Myocyte (in vitro differentiated cells): ENCODE measurements at places on chromosomes 12 and 14.
A peak's percentile ranks its signal among the peaks of the same experiment; 100 is the strongest.

DNA sequence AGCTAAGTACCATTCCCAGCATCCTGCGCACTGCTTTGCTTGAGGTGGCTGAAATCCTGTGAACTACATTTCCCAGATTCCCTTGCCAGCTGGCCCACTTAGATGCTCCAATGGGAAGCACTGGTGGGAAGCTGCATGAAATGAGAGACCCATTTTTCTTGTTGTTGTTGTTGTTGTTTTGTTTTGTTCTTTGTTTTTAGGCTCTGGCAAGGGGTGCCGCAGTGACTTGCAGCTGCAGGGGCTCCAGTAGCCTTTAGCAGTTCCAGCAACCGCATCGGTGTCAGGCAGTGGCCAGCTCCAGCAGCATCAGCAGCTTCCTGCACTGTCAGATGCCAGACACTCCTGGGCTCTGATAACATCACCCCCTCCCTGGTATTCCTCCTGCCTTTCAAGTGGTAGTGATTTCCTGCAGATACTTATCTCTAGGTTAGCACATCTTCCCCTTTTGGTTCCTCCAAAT is 8.8 kb upstream of the EGLN3 start:
- no peak for DNase-seq

GRCh38 chr12:34286934-34287333 is 264.6 kb downstream of the ALG10 start:
- no peak for DNase-seq

GRCh38 chr14:51977075-51977474 is 12.3 kb upstream of the RTRAF start:
- no peak for DNase-seq

- DNase-seq, result no peak
These were observed 37.9 kb downstream of the B4GALNT3 start for GRCh38 chr12:497501-498160.

DNA sequence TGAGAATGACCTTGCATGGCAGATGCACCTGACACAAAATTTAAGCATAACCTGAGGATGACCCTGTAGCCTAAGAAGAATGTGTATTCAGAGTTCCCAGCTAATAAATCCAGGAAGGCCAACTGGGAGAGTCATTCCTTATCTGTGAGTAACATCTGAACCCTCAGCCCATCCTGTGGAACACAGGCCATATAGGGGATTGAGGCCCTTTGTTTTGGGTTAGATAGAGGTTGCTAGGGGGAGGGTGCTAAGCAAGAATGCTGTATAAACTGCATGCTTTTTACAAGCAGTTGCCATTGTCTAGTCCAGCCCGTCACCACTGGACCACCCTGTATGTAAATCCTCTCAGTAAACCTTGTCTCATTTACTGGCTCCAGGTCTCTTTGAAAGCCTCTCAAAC is 77.0 kb downstream of the BICD1 start:
- DNase-seq, result no peak

DNA sequence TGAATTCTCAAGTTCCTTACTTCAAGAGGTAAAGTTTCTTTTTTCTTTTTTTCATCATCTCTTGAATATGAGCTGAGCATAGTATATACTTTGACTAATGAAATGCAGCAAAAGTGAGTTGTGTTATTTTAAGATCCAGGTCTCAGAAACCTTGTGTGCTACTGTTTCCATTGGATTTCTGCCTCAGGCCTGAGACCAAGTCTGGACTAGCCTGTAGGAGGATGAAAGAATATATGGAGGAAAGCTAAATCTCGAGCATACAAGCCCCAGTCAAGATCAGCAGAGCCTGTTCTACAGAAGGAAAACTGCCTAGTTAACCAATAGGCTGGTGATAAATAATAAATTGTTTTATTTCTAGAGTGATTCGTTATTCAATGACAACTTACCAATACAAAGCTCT is 652.5 kb downstream of the C12orf50 start:
- no peak for DNase-seq

DNA sequence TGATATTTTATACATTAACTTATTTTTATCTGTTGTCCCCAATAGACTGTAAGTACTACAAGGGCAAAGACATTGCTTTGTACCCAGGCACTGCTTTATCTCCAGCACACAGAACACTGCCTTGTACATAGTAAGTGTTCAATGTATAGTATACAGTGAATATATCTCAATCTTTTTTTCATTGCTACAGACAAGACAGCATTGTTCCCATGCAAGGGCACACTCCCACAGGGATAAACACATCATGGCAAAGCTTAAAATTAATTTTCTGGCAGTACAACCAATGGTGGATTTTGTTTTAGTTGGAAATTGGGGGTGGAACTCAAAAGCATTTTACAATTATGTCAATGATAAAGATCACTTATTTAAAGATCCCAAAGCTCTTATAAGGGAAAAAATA is 112.3 kb upstream of the EEA1 start:
- DNase-seq, result no peak

DNA sequence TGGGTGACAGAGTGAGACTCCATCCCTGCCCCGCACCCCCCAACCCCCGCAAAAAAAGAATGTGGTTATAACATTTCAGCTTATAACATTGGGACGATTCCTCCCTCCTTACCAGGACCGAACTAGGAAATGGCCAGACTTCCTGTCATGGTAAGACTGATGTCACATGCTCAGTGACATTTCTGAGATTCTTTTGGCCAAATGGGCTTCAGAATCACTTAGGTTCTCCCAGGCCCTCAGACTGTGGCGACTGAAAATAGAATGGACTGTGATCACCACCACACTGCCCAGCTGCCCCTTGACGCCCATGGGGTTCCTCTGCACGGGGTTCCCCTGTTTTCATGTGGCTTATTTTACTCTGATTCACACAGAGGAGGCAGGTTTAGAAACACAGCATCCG is 115.0 kb upstream of the EVL start:
- DNase-seq, result peak; percentile 81

- no peak for DNase-seq
These were observed 80.3 kb downstream of the SYNE2 start for GRCh38 chr14:63933110-63933509.

DNA sequence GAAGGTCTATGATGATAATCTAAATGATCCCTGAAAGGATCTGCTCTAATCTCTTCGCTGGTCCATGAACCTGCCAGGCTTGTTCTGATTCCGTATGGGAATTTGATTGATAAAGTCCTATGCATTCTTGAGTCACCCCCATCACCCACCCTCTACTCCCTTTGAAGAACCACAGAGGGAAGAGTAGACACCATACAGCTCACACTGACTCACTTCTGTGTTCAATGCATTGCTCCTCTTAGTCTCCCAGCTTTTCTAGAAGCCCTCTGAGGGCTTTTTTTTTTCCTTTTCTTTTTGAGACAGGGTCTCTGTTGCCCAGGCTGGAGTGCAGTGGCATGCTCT is 18.5 kb upstream of the GPRC5A start:
- no peak for DNase-seq

GRCh38 chr12:130070126-130070611 is 92.1 kb upstream of the FZD10 start:
- DNase-seq, result no peak

DNA sequence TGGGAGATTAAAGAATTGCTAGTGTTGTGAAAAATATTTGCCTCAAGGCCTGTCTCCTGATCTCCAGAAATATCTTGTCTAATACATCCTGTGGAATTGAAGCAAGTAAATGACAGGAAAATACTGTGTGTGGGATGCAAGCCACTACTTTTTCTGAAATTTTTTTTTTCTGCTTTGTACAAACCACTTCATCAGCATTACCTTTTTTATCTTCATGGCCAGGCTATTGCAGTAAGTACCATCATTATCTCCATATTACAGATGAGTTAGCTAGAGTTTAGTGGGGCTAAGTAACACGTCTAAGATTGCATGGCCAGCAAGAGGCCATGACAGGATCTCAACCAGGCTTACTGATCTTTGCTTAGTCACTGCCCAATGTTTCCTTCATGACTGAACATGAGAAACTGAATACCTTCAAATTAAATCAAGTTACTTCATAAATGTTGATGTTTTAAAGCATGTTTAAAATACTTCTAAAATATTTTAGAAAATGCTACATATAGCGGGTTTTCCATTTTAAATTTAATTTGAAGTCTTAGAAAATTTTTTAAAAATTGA is 273.7 kb downstream of the SLC6A15 start:
- DNase-seq, result no peak

- no peak for DNase-seq
These were observed 17.2 kb upstream of the NRXN3 start for GRCh38 chr14:78153064-78153341.

DNA sequence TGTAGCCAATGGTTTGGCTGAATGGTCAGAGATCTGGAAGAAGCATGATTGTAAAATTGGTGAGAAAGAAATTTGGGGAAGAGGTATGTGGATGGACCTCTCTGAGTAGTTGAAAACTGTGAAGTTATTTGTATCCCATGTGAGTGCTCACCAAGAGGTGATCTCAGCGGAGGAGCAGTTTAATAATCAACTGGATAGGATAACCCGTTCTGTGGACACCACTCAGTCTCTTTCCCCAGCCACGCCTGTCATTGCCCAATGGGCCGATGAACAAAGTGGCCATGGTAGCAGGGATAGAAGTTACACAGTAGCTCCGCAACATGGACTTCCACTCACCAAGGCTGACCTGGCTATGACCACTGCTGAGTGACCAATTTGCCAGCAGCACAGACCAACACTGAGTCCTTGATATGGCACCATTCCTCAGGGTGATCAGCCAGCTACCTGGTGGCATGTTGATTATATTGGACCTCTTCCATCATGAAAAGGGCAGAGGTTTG is 257.4 kb upstream of the ATXN7L3B start:
- no peak for DNase-seq

GRCh38 chr12:3036901-3037600 is 40.1 kb upstream of the TSPAN9 start:
- DNase-seq, result no peak

GRCh38 chr14:105742531-105742848 is 216.1 kb downstream of the TMEM121 start:
- DNase-seq, result no peak

DNA sequence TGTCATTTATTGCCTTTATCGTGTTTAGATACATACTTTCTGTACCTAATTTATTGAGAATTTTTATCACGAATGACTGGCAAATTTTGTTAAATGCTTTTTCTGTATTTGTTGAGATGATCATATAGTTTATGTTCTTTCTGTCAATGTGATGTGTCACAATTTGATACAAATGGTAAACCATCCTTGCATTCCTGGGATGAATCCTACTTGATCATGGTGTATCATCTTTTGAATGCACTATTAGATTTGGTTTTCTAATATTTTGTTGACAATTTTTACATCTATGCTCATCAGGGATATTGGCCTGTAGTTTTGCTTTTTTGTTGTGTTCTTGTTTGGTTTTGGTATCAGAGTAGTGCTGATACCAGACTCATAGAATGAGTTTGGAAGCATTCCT is 185.1 kb downstream of the NUBPL start:
- no peak for DNase-seq

DNA sequence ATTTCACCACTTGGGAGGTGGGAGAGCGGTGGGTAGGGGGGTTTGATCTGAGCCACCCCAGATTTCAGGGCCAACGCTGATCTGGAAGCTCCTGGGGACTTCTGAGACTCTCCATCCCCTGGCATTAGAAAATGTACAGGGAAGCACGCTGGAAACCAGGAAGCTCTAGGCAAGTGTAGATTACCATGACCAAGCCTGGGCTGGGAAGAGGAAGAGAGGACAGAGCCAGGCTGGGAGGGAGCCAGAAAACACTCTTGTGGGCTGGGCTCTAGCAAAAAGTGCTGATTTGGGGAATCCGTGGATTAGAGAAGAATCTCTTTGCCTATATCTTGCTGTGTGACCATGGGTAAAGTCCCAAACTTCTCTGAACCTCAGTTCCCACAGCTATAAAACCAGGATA is 236.7 kb downstream of the BCL11B start:
- DNase-seq, result no peak

DNA sequence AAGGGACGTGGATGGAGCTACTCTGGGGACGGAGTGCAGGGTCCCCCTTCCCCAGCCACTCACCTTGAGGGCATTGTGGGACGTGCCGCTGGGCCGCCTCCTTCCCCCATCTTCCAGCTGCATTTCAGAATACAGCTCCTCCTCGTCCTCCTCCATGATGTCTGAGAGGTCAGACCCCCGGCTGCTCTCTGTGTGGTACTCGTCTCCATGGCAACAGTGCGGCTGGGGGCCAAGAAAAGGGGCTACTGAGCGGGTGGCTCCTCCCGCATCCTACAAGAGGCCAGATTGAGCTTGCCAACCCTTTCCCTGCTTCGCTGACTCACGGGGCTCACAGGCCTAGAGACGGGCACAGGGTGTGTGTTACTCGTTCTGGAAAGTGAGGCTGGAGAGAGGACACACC is 90.4 kb downstream of the PIWIL1 start:
- no peak for DNase-seq

GRCh38 chr12:101781834-101782233 is 42.6 kb upstream of the SYCP3 start:
- DNase-seq, result no peak

- no peak for DNase-seq
These were observed 26.4 kb upstream of the BATF start for GRCh38 chr14:75495882-75496281.

GRCh38 chr14:91830777-91831176 is 36.6 kb downstream of the TC2N start:
- peak; percentile 5 for DNase-seq

DNA sequence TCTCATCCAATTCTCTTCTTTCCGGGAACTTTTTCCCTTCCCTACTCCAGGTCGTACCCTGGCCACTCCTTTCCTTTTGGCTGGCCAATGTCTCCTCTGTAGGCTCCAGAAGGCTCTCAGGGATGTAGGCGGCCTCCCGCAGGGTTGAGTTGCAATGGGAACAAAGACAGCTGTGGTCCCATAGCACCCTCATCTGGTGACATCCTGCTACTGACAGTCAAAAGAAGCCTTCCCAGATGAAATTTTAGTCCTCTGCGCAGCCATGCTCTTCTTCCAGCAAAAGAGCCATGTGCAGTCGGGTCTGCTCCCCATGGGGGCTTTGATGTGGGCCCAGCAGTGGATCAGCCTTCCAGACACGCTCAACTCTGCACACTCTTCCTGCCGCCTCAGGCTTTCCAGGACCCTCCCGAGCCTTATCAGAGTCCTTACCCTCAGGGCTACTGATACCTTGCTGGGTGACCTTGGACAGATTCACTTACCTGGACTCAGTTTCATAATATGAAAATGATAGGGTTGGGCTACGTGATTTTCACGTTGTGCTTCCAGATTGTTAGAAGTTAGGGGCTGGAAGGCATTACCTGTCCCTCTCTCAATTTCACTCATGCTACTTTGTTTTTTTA is 5.5 kb upstream of the CELA1 start:
- DNase-seq, result peak; percentile 51

DNA sequence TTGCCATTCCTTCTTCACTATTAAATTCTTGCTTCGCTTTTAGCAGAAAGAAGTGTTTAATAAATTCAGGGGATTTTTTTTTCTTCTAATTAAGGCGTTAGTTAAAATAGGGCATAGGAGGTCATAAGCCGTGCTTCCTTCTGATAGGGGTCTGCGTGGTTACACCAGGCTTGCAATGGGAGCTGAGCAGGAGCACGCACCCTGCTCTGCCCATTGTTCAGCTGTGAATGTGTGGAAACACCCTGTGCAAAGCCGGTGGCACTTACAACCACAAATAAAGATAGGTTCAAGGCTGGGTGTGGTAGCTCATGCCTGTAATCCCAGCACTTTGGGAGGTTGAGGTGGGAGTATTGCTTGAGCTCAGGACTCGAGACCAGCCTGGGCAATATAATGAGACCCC is 162.1 kb downstream of the PRKCH start:
- no peak for DNase-seq
